ENCODE measurements at places on chromosomes 13 and 19.

DNA sequence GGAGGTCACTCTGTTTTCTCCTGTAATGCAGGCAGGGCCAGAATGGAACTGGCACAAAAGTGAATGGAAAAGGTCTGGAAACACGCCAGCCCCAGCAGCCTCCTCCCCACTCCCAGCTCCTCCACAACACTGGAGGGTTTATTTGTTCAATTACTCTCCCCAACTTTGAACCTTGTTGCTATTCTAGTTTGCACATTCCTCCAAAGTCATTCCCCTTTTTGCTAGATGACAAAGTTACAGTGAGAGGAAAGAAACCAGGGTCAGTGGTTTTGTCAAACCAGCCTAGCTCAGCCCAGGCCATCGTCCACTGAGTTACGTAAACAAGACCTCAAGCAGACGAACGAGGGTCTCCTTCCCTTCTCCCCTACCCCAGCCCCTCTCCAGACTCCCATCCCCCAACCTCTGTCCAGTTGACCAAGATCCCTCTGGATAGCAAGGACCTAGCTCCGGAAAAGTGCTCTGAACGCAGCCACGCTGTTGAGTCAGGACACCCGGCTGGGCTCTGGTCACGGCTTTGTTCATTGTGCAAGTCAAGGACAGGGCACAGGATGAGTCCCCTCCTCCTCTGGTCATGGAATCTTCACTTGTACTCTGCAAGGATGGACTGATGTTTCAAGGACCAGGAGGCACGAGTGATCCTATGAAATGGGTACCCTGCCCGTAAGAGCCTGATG, 180.0 kb downstream of the USP12 start:
- no peak for DNase-seq

- DNase-seq: no peak
Measured at GRCh38 chr13:78562237-78562889, 41.0 kb downstream of the POU4F1 start.

- DNase-seq: no peak
Measured at GRCh38 chr13:98977568-98978265, at the start of gene DOCK9. Gene DOCK9 (minus strand): TSS chr13:98978064. CDS start chr13:98977909, 155 bp downstream.

GRCh38 chr13:102401265-102401664, 583 bp downstream of the FGF14 start:
- no peak for DNase-seq

DNA sequence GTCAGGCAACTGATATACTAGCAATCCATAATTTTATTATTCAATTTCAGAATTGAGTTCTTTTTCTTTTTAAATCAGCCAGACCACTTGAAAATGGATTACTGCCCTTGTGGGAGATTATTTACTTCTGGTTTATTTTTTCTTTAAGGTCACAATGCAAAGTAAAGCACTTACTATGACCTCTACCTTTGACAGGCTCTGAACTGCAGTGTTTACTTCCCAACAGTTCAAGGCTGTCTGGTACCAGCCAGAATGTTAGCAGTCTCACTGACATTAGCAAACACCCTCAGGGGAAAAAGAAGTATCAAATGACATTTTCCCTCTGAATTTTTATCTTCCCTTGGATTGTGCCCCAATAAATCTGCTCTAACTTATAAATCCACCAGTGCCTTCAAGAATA, 57.5 kb downstream of the RAP2A start:
- no peak for DNase-seq

- no peak for DNase-seq
Measured at GRCh38 chr13:81582381-81582780, 1241.5 kb upstream of the SPRY2 start.

GRCh38 chr13:81197966-81198365, 857.0 kb upstream of the SPRY2 start:
- DNase-seq: no peak

GRCh38 chr19:15296353-15296752, 36.0 kb downstream of the BRD4 start:
- DNase-seq: no peak

DNA sequence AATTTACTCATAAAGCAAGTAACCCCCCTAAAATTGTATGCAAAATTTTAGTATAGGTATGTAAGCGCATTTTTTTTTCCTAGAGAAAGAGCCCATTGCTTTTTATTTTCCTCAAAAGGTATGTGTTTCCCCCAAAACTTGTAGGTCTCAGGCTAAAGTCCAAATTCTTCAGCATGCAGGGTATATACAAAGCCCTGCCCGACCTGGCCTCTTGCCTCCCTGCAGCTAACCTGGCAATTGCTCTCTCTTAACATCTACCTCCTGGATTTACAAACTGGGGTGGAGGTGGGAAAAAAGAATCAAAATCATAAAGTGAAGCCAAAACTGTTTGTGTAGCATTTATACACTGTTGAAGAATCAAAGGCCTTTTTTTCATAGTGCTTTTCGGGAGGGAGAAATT, 107.8 kb downstream of the KCNRG start:
- no peak for DNase-seq

DNA sequence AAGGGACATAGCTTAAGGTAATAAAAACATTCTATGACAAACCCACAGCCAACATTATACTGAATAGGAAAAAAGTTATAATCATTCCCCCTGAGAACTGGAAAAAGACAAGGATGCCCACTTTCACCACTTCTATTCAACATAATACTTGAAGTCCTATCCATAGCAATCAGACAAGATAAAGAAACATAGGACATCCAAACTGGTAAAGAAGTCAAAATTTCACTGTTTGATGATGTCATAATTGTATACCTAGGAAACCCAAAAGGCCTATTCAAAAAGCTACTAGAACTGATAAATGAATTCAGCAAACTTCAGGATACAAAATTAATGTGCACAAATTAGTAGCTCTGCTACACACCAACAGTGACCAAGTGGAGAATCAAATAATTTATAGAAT, 1590.0 kb upstream of the PCDH20 start:
- DNase-seq: no peak

DNA sequence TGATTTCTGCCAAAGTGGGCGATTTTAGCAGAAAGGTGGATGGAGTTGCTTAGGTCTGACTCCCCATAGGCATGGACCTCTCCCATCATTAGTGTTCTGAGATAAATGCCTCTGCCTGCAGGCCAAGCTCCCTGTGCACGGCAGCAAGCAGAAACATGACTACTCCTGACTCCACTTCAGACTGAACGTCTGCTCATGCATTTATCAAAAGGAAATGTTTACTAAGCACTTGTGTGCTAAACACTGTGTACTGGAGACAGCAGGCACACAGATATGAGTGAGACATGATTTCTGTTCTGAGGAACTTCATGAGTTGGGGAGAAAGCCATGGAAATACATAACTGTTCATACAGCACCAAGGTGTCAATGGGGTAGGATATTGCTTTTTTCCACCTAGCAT, 149.6 kb downstream of the MIPEP start:
- DNase-seq: no peak

DNA sequence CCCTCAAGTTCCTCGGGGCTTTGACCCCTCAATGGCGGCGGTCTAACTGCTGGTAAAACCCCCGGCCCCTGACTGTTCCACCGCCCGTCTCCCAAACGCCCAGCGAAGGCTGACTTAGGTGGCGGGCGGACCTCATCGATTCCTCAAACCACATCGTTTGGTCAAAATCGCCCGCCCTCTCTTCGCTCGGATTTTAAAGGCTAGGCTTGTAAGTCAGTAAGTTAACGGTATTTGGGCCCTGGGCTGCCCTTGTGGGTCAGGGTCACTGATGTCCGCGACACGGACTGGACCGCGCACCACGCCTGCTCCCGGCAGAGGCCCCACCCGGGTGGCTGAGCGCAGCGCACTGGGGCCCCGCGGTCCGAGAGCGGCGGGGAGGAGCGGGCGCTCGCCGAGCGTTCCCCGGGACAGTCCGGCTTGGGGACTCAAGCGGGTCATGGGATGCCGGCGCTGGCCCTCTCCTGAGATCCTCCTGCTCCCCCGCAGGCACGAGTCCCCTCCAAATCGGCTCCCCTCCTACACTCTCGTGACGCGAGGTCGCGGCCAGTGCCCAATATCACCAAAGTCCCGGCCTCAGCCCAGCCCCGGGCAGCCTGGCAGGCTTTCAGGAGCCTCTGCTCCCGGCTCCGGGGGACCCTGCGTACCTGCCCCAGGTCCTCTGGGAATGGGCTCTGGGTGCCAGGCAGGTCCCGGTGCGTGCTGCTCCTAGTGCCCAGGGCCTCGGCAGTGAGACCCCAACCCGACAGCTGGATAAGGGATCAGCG, 1.0 kb downstream of the FLT1 start:
- DNase-seq: no peak

- no peak for DNase-seq
Measured at GRCh38 chr13:23460309-23460708, 26.8 kb upstream of the SACS start.

- no peak for DNase-seq
Measured at GRCh38 chr19:38728752-38729541, 15.3 kb downstream of the CAPN12 start.

GRCh38 chr13:74067818-74068217, 66.4 kb downstream of the KLF12 start:
- no peak for DNase-seq

- no peak for DNase-seq
Measured at GRCh38 chr13:97249796-97250495, 27.8 kb downstream of the MBNL2 start.

- DNase-seq: no peak
Measured at GRCh38 chr13:43785650-43786471, 911 bp downstream of the ENOX1 start.

- DNase-seq: no peak
Measured at GRCh38 chr19:58497634-58498170, 14.1 kb downstream of the SLC27A5 start.

GRCh38 chr19:51714848-51715247, 8.9 kb downstream of the HAS1 start:
- DNase-seq: no peak

- no peak for DNase-seq
Measured at GRCh38 chr13:109361562-109362289, 424.7 kb downstream of the IRS2 start.

GRCh38 chr13:88461272-88462009, 790.3 kb downstream of the SLITRK5 start:
- DNase-seq: no peak

- DNase-seq: no peak
Measured at GRCh38 chr13:76622315-76623040, 263.7 kb downstream of the KCTD12 start.

GRCh38 chr19:48953141-48953540, 1.5 kb upstream of the BAX start:
- no peak for DNase-seq

- no peak for DNase-seq
Measured at GRCh38 chr19:50204081-50204428, 633 bp downstream of the MYH14 start.

- no peak for DNase-seq
Measured at GRCh38 chr13:106714271-106714982, 146.5 kb upstream of the ARGLU1 start.

- peak; percentile 80 for DNase-seq
Measured at GRCh38 chr19:49677901-49678674, 1.0 kb downstream of the PRMT1 start.

DNA sequence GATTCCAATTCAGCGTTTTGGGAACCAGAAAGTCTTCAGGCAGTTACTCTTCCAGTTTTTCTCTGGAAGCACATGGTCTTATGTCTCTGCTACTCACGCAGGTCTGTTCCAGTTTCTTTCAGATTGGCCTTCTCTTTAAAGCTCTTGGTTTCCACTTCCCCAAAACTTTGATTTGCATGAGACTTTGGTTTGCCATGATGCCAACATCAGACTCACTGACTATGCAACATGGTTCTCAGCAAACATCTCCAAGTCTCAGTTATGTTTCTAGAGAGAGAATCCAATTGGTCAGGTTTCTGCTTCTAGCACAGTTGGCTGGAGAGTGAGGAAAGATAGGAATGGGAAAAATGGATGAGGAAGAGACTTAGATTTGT, 3.1 kb downstream of the AKAP11 start:
- DNase-seq: no peak

- no peak for DNase-seq
Measured at GRCh38 chr19:4379383-4380253, 20.7 kb downstream of the SH3GL1 start.

GRCh38 chr13:74443631-74444030, 309.4 kb upstream of the KLF12 start:
- no peak for DNase-seq

GRCh38 chr19:13840305-13841085, 36.4 kb upstream of the NANOS3 start:
- DNase-seq: no peak

GRCh38 chr19:13844130-13844631, 32.8 kb upstream of the NANOS3 start:
- no peak for DNase-seq

DNA sequence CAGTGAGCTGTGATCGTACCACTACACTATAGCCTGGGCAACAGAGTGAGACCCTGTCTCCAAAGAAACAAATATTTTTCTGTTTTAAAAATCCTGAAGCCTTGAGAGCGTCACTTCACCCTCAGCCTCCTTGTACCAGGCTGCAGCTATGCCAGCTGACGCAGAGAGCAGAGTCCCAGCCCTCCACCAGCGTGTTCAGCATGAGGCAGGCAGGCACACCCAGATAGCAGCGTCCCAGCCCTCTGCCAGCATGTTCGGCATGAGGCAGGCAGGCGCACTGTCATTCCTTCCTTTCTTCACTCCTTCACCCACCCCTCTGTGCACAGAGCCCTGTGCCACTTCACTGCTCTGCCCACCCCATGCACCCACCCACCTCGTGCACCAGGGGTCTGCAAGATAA, 43.3 kb upstream of the USE1 start:
- DNase-seq: no peak

DNA sequence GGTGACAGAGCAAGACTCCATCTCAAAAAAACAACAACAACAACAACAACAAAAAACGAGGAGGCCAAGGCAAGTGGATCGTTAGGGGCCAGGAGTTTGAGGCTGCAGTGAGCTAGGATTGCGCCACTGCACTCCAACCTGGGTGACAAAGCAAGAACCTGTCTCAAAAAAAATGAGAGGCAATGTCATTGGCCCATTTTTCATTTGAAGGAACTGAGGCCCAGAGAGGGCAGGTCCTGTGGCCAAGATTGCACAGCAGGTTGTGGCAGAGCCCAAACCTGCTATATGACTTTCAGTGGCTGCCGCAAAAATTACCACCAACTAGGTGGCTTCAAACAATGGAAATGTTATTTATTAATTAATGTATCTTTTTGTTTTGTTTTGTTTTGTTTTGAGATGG, 5.5 kb downstream of the PIK3R2 start:
- no peak for DNase-seq

Measured in activated T-cell treated with anti-CD3 and anti-CD28 coated beads for 1 hour (primary cell).